HepG2 (cell line): ENCODE measurements at places on chromosomes 2 and 18. TPM values are rescaled to one million over a fixed set of nuclear protein-coding genes. Genes with fewer than 3 reads are reported as not detected.

GRCh38 chr2:186653511-186653910 lies 40.3 kb upstream of the FAM171B start:
- DNase-seq: no peak
- no peaks in the 10 kb centered on the region for H3K27me3 ChIP-seq
- no peaks in the 10 kb centered on the region for H3K4me1 ChIP-seq
- no peak overlapping the region for H3K4me3 ChIP-seq

DNA sequence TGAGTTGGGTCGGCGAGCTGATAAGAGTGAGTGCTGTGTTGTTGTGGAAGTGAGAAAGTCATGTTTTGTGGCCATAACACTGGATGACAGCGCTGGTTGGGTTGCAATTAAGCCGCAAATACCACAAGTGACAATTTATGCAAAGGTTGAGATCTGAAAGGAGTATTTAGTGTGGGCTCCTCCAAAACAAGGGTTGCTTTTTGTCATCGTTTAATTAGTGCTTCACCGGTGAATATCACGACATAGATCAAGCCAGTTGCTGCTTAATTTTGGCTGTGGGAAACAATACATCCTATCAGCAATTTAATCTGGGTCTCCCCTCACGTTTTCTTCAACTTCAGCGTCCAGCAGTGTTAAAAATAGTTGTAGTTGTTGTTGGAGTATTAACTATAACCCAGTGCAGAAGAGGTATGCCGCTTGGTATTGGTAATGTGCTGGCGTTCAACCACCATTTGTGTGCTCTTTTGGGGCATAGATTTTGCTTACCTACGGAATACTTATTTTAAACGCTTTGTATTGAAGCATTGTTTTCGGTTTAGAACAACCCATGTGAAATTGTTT lies 662 bp downstream of the ACVR2A start:
- H3K4me3 ChIP-seq: peak overlapping the region; percentile 88
- H3K4me1 ChIP-seq: peaks cover 45% of the 10 kb centered on the region
- H3K36me3 ChIP-seq: no peaks in the 10 kb centered on the region

Gene SERPINB12
- total RNA-seq: not detected in 2 replicates

Gene GAD1
- total RNA-seq: 0.09 TPM in 1 of 2 replicates, not detected in the other

- no peaks in the 10 kb centered on the region for H3K36me3 ChIP-seq
- no peaks in the 10 kb centered on the region for H3K4me1 ChIP-seq
- peaks cover 14% of the 10 kb centered on the region for H3K27me3 ChIP-seq
- H3K4me3 ChIP-seq: no peak overlapping the region
- H3K27ac ChIP-seq: no peak overlapping the region
Observed at GRCh38 chr18:79507546-79508480, 112.1 kb downstream of the NFATC1 start.

GRCh38 chr2:197838036-197838435 lies 33.6 kb downstream of the PLCL1 start:
- H3K27ac ChIP-seq: no peak overlapping the region
- DNase-seq: no peak
- H3K4me3 ChIP-seq: no peak overlapping the region
- 0 out of 3 replicates have a peak, but pooled peaks cover 3% of the 10 kb centered on the region for H3K27me3 ChIP-seq

Gene NAT8
- 1.8 and 1.9 TPM in 2 replicates for total RNA-seq

Gene SAG
- not detected in 2 replicates for total RNA-seq

- H3K27ac ChIP-seq: no peak overlapping the region
- DNase-seq: no peak
- H3K4me3 ChIP-seq: no peak overlapping the region
- H3K4me1 ChIP-seq: no peaks in the 10 kb centered on the region
- H3K36me3 ChIP-seq: no peaks in the 10 kb centered on the region
- peaks cover 64% of the 10 kb centered on the region; the same call in 2 of the 3 replicates for H3K27me3 ChIP-seq
Observed at GRCh38 chr2:1082456-1083205, 132.0 kb downstream of the SNTG2 start.

DNA sequence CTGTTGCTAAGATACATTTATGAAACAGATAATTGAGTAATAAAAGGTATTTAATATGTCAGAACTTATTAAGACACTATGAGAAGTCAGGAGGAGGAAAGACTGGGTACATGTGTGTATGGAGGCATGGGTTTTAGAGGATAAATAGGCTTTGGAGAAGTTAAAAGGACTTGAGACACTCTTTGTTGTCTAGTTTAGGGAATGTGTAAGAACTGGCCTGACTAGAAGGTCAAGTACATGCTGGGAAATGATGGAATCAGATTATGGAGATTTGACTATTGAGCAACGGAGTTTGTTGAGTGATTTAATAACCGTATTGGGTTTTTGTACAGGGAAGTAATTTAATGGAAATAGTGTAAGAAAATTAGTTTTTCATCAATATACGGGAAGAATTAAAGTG lies 28.2 kb upstream of the SPDYA start:
- no peak overlapping the region for H3K4me3 ChIP-seq
- peaks cover 2% of the 10 kb centered on the region; the same call in 1 of the 2 replicates for H3K4me1 ChIP-seq
- H3K27ac ChIP-seq: no peak overlapping the region
- H3K36me3 ChIP-seq: peaks cover 16% of the 10 kb centered on the region

DNA sequence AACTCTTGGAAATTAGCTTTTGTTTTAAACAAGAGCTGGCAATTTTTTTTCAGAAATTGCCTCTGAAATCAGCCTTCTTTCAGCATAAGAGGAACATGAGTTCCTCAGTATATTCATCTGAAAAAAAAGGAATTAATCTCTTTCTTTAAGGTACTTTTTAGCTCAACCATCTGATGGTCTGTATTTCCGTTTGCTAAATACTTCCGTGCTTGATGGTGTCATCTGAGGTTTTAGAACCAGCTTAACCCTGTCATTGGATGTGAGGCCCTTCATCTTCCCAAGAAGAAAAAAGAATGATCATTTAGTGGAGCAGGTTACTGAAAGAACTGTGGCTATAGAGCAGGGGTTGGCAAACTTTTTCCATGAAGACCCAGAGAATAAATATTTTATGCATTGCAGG lies 175.0 kb downstream of the TRABD2A start:
- H3K36me3 ChIP-seq: no peaks in the 10 kb centered on the region
- H3K4me3 ChIP-seq: no peak overlapping the region
- H3K27ac ChIP-seq: no peak overlapping the region
- no peak for DNase-seq
- H3K27me3 ChIP-seq: no peaks in the 10 kb centered on the region

DNA sequence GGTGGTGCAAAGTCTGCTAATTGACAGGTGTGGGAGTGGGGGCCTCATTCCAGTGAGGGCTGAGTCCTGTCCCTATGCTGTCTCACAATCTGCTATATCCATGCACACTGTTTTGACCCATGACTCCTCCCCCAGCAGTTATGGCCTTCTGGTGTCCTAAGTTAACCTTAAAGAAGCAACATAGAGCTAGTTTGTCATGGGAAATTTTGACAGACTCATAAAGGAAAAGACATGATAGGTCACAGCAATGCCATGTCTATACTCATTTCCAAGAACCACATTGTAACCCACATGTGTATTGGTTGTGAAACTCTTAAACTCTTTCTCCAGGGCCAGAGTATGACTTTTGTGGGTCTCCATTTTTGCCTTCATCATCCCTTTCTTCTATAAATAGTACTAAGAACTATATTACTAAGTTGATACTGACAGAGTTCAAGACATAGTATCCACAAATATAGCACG lies 78.2 kb upstream of the SLC1A4 start:
- H3K4me3 ChIP-seq: no peak overlapping the region
- H3K4me1 ChIP-seq: peaks cover 10% of the 10 kb centered on the region
- no peaks in the 10 kb centered on the region for H3K36me3 ChIP-seq

Gene PLA2R1
- not detected in 2 replicates for total RNA-seq

DNA sequence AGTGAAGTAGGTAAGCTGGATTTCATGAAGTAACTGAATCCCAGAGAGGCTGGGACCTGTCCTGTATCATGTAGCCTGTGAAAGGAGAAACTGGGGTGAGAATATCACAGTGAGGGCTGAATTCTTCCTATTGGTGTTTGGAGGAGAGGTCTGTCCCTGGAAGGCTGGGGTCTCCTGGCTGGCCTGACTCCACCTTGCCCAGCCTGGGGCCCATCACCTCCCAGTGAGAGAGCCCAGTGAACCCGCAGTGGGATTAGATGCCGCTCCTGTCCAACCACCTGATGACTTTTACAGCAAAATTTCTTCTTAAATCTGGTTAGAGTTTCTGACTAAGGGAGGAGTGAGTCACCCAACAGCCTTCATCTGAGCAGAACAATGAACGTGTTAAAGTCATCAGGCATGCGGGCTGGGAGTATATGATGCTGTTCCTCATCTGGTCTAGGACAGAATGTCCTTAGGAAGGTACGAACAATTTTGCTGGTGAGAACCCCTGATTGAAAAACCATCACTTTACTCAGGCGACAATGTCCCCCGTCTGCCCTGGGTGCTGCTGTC lies 152.9 kb downstream of the LPIN1 start:
- H3K27me3 ChIP-seq: 0 out of 3 replicates have a peak, but pooled peaks cover 17% of the 10 kb centered on the region
- H3K4me3 ChIP-seq: no peak overlapping the region
- DNase-seq: no peak
- no peak overlapping the region for H3K27ac ChIP-seq
- no peaks in the 10 kb centered on the region for H3K36me3 ChIP-seq
- no peaks in the 10 kb centered on the region for H3K4me1 ChIP-seq

Gene IL37
- not detected in 2 replicates for total RNA-seq

GRCh38 chr2:165647409-165647808 lies 146.6 kb downstream of the GALNT3 start:
- H3K27ac ChIP-seq: no peak overlapping the region
- H3K27me3 ChIP-seq: no peaks in the 10 kb centered on the region
- no peaks in the 10 kb centered on the region for H3K4me1 ChIP-seq
- no peaks in the 10 kb centered on the region for H3K36me3 ChIP-seq
- H3K4me3 ChIP-seq: no peak overlapping the region

GRCh38 chr18:10923141-10923540 lies 226.2 kb downstream of the PIEZO2 start:
- no peak overlapping the region for H3K4me3 ChIP-seq
- no peaks in the 10 kb centered on the region for H3K36me3 ChIP-seq
- no peak overlapping the region for H3K27ac ChIP-seq

- H3K27me3 ChIP-seq: no peaks in the 10 kb centered on the region
- H3K4me3 ChIP-seq: no peak overlapping the region
- DNase-seq: no peak
- H3K36me3 ChIP-seq: no peaks in the 10 kb centered on the region
Observed at GRCh38 chr2:225100269-225100668, 58.0 kb upstream of the DOCK10 start.

DNA sequence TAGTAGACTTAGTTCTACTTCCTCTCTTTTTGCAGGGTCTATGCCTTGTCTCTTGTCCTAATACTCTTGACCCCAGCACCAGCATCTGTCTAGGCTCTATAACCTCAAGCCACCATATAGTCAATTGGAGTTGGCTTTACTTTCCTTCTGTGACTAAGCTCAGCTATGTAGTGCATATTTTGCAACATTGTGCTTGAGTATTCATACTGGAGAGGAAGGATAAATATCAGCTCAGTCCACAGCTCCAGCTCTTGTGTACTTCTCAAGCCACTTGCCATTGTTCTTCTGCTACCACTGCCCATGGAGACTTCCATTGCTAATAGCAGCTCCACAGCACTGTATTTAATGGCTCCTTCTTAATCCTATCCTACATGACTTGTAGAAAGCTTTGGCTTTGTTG lies 35.5 kb upstream of the CD28 start:
- no peak overlapping the region for H3K4me3 ChIP-seq
- no peak for DNase-seq
- no peaks in the 10 kb centered on the region for H3K36me3 ChIP-seq

DNA sequence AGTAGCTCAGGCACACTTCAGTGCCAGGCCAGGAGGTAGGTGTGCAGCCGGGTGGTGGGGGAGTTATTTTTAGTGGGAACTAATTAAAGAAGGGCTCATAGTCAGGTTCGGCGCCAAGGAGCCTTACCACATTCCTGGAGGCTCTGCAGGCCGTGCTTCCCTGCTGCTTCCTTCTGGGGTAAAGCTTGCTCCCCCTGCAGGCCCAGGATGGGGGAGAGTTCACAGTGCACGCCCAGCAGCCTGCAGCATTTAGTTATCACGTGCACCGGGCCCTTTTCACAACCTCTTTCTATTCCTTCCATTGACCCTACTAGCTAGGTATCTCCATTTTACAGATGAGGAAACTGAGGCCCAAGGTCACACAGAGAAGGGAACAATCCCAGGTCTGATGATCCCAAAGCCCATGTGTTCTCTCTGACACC lies 2.5 kb downstream of the KCNF1 start:
- no peak for DNase-seq
- H3K4me3 ChIP-seq: no peak overlapping the region
- H3K36me3 ChIP-seq: no peaks in the 10 kb centered on the region
- H3K4me1 ChIP-seq: peaks cover 9% of the 10 kb centered on the region
- H3K27me3 ChIP-seq: peaks cover 86% of the 10 kb centered on the region

Gene TUBA3D
- not detected in 2 replicates for total RNA-seq

DNA sequence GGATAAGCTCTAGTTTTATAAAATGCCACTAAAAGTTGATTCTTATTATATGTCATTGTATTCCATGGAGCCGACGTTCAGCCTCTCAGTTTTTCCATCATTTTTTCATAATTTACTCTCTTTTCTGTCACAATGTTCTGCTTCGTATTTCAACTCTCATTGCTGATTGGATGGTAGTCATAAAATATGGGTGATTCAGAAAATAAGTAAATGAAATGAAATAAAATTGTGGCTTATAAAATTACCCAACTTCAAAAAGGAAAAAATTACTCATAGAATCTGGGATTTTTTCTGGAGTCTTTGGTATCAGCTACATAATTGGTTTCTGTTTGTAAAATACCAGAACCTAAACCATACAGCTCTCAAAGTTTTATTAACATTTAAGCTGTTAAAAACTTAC lies 139.7 kb upstream of the ITGA4 start:
- DNase-seq: no peak
- H3K4me1 ChIP-seq: no peaks in the 10 kb centered on the region
- no peaks in the 10 kb centered on the region for H3K27me3 ChIP-seq
- H3K27ac ChIP-seq: no peak overlapping the region

DNA sequence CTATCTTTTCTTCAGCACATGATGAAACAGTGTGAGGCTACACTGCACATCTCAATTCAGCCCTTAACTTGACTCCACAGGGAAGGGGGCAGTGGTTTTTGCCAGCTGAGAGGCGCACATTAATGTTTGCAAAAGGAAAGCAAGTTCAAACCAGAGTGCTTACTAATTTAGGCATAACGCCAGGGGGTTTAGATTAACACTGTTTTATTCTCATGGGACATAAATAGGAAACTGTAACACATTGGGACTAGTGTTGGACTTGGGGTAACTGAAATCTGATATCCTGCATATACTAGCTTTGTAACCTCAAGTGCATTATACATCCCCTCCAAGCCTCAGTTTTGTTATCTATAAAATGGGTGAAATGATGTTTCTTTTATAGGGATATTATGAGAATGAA lies 821.2 kb upstream of the ID2 start:
- no peak overlapping the region for H3K27ac ChIP-seq
- H3K36me3 ChIP-seq: no peaks in the 10 kb centered on the region
- no peaks in the 10 kb centered on the region for H3K4me1 ChIP-seq
- no peak overlapping the region for H3K4me3 ChIP-seq

Gene ERICH2
- not detected in 2 replicates for total RNA-seq

- no peaks in the 10 kb centered on the region for H3K27me3 ChIP-seq
- H3K27ac ChIP-seq: peak overlapping the region; percentile 41
- H3K36me3 ChIP-seq: peaks cover 28% of the 10 kb centered on the region; the same call in 2 of the 3 replicates
- peaks cover 34% of the 10 kb centered on the region for H3K4me1 ChIP-seq
Observed at GRCh38 chr2:162028511-162028910, 45.5 kb downstream of the DPP4 start.

- no peaks in the 10 kb centered on the region for H3K36me3 ChIP-seq
- no peak for DNase-seq
- H3K4me3 ChIP-seq: no peak overlapping the region
- H3K4me1 ChIP-seq: no peaks in the 10 kb centered on the region
- no peak overlapping the region for H3K27ac ChIP-seq
Observed at GRCh38 chr2:147149575-147150240, 695.1 kb upstream of the ACVR2A start.
